GM19239 (cell line): ENCODE measurements at places on chromosomes 4 and X.

GRCh38 chr4:177671387-177671786, 229.2 kb upstream of the AGA start:
- DNase-seq: no peak

DNA sequence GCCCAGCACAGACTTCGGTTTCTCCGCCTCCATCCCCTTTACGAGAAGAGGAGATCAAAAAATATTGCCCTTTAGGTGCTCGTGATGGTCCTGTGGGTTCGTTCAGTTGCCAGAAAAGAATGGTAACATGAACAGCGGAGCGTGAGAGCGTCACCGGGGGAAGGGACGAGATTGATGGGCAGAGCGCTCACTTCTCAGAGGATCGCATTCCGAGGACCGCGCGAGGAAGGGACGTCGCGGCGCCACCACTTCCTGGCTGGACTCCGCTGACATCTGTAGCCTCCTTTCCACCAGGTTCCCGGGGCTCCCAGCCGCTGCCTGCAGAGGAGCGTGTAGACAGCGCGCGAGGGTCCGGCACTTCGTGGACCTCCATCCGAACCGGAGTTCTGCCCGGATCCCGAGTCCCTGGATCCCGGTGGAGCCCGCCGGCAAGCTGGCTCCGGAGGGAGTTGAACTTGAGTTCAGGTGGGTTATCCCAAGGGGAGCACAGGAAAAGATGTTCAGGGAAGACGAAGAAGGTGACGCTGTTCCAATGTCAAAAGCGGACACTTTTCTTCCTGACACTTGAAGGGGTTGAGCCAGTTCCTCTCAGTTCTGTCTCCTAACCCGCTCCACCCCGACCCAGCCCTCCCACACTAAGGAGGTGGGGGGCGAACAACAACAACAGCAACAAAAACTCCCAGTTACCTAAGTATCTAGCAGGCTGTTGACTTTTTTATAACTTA, 484 bp downstream of the GALNTL6 start:
- DNase-seq: no peak

DNA sequence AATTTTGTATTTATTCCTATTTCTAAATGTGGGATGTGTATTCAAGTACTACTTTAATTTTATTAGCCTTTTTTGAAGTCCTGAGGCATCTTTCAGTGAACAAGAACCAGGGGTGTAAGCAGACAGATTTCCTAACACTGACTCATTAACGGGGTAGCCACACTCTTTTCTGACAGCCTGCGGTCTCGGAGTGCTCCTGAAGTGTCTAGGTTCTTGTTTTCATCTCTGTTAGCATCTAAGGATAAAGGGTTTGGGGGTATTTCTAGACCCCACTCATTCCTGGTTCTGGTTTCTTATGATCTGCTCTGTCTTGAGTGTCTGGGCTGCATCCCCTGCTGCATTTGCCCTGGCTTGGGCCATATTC, 71.9 kb downstream of the GC start:
- no peak for DNase-seq

GRCh38 chr4:83010111-83010521, 507 bp downstream of the LIN54 start:
- DNase-seq: no peak

DNA sequence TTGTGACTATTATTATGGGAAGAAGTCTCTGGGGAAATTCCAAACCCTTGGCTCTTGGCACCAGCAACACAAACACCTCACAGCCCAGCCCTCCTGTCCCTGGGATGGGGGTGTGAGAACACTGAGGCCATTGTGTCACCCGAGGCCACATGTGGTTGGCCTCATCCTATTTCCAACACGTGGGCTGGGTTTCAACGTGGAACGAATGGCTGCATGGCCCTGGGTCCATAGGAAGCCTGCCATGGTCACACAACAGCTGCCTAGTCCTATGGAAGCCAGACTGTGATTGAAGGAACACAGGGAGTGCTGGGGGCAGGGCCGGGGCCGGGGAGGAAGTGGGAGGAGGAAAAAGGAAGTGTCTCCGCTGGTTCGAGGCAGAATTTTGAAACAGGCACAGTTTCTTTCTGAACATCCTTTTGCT, 10.0 kb downstream of the CLCN4 start:
- no peak for DNase-seq

DNA sequence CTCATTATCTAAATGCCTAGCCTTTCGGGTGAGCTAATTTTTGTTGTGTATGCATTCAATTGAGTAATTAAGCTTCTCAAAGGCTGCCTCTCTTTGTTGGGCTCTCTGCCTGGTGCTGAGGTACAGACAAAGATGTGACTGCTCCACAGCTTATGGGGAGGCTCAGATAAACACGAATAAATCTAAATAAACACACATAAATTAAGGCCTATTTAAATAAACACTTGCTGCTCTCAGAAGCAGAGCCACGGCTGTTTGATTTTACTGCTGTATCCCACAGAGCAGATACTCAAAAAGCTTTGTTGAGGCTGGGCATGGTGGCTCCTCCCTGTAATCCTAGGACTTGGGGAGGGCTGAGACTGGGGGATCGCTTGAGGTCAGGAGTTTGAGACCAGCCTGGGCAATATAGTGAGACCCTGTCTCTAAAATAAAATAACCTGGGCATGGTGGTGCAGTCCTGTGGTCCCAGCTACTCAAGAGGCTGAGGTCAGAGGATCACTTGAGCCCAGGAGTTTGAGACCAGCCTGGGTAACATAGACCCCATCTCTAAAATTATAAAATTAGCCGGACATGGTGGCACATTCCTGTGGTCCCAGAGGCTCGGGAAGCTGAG, 8.4 kb upstream of the CD99 start:
- no peak for DNase-seq

DNA sequence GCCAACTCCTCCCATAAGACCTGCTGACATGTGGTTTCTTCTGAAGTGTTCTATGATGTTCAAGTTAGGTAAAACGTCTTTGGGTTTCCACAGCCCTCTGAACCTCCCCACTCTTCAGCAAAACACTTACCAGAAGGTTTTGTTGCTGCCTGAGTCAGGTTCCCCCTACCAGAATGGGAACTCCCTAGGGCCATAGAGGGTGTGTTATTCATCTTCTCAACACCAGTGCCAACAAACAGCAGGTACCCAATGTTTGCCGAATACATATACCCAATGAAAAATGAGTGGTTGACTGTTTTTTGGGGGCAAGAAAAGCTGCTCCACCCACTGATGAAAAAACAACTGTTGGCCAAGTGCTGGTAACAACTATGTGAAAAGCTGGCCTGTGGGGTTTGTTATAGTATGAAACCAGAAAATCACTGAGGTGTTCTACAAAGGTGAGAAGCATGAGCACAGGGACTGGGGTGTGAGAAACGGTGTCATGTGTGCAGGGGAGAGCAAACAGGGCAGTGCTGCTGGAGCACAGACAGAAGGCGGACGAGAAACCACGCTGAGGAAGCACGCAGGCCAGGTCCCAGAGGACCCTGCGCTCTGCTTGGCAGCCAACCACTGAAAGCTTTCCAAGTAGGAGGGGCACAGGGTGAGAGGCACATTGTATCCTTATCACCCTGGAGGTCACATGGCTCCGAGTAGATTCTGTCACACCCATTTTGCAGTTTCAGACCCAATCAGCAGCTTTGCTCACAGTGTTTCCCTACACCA, 28.8 kb downstream of the ATP8A1 start:
- peak; percentile 31 for DNase-seq

- DNase-seq: no peak
These were observed 14.3 kb upstream of the CORIN start for GRCh38 chr4:47852136-47852535.

- no peak for DNase-seq
These were observed 69.1 kb upstream of the SCOC start for GRCh38 chr4:140304346-140304745.

GRCh38 chrX:54043541-54044125, 640 bp downstream of the PHF8 start:
- no peak for DNase-seq

GRCh38 chr4:141416677-141417363, 196.1 kb downstream of the ZNF330 start:
- no peak for DNase-seq

DNA sequence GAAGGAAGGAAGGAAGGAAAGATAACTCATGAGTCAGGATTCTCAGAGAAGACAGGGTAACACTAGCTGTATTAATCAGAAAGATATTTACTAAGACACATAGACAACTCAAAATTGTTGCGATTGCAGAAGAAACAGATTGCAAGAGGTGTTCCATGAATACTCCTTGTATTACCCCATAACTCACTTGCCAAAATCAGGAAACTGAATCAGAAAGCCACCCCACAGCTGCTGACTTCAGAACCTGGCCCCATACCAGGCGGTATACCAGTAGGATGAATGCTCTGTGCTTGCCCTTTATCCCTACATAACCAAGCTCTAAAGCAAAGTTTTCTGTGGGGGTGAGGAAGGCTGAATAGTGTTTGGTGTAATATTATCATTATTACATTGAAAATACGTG, 468.5 kb downstream of the IQCM start:
- DNase-seq: no peak

DNA sequence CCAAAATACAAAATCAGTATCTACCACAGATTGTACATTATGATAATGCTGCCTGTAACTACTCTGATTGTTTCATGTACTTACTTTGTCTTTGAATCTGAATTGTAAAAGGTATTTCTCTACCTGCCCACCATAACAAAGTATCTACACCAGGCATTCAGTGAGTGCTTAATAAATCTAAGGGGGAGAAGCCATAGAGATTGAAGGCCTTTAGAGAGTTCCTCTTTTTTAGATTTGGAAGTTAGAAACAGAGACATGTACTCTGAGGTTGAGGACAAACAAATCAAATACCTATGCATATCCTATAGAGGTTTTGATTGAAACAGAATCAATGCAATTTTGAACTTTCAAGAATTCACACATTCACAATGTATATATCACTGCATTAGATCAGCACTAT, 42.7 kb downstream of the SAT1 start:
- DNase-seq: no peak

- no peak for DNase-seq
These were observed 205.5 kb upstream of the SLIT2 start for GRCh38 chr4:20046179-20046578.

DNA sequence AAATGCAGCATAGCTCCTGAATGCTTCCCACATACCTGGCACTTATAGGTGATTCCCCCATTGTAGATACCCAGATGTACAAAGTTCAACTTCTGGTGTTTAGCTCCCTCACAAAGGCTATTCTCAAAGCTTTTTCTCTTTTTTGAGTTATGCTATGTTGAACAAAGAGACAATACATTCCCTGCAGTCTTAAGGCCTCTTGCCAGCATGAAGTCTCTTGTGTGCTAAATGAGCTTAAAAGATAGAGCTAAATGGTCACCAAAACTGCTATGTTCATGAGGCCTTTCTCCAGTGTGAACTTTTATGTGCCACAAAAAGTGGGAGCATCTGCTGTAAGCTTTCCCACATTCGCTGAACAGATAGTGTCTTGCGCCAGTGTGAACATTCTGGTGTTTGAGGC, 111.2 kb upstream of the TMEM47 start:
- no peak for DNase-seq

GRCh38 chr4:188396037-188396436, 256.8 kb downstream of the TRIML1 start:
- DNase-seq: no peak

GRCh38 chrX:150486011-150486410, 82.4 kb upstream of the MTM1 start:
- no peak for DNase-seq

- no peak for DNase-seq
These were observed 63.1 kb upstream of the AFAP1 start for GRCh38 chr4:8002525-8003309.

- DNase-seq: no peak
These were observed 74.0 kb upstream of the TBL1X start for GRCh38 chrX:9390693-9391368.

DNA sequence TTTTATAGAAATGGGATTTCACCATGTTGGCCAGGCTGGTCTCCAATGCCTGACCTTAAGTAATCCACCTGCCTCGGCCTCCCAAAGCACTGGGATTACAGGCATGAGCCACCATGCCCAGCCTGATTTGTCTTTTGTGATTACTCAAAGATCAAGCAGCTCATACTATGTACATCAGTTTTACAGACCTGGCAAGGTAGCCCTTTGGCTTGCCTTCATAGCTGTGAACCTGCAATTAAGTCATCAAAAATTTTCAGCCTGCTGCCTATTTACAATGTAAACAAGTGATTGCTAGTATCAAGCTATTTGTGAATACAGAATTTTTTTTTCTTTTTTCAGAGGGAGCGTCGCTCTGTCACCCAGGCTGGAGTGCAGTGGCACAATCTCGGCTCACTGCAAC, 46.2 kb downstream of the GSX2 start:
- DNase-seq: no peak

GRCh38 chr4:15117270-15117946, 115.1 kb downstream of the CPEB2 start:
- no peak for DNase-seq

DNA sequence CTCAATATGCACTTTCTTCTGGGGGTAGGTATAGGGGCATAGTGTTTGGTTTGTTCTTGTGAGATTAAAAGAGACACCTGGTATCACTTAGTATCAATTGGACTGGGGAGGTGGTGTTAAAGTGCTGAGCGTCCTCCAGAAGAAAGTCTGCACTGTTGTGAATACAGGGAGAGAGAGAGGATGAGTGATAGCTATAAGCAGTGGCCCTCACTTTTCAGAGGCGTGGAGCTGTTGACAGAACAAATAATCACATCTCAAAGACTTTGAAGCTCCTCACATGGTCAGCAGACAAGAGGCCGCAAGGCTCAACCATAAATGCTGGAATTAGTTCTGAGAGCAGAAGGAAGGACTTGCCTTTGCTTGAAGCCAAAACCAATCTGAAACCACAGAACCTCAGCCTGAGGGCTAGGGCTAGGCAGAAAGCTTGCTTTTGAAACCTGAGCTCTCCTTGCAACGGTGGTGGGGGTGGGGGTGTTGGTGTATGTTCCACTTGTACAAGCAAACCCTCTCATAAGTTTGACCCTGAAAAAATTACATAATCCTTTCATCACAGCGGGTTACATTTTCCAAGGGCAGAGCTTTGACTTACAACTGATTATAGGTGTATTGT, 123.2 kb upstream of the SCML1 start:
- DNase-seq: no peak

GRCh38 chr4:104641418-104641817, 146.7 kb upstream of the CXXC4 start:
- DNase-seq: no peak

DNA sequence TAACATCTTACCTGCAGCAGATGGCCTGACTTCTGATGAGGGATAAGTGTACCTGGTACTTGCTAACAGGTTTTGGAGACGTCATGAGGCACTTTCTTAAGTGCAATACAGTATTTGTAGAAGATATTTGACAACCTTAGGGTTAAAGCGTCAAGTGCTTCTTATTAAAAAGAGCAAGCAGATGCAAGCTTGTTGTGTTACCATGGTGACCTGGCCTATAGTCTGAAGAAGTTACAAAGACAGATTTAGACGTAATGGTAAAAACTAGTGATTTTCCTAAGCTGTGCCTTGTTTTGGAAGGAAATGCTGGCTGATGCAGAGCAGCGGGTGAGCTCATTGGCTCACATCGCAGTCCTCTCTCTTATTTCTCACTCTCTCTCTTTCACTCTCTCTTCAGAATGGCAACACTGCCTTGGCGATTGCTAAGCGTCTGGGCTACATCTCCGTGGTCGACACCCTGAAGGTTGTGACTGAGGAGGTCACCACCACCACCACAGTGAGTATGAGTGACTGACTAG, 243.6 kb downstream of the ANK2 start:
- DNase-seq: no peak

- no peak for DNase-seq
These were observed 7.3 kb upstream of the GSX2 start for GRCh38 chr4:54092405-54093323.

GRCh38 chr4:155548173-155548572, 118.5 kb upstream of the GUCY1A1 start:
- no peak for DNase-seq
